ENCODE measurements at places on chromosomes 2 and 18.

- no peak for DNase-seq
Observed at GRCh38 chr2:119691651-119692245, 12.7 kb downstream of the TMEM177 start.

- DNase-seq: peak; percentile 70
Observed at GRCh38 chr2:216698895-216699294, 3.5 kb upstream of the IGFBP5 start.

GRCh38 chr2:70474256-70474848, 79.3 kb downstream of the TGFA start:
- no peak for DNase-seq

GRCh38 chr2:21676676-21677075, 552.9 kb downstream of the TDRD15 start:
- DNase-seq: peak; percentile 54

DNA sequence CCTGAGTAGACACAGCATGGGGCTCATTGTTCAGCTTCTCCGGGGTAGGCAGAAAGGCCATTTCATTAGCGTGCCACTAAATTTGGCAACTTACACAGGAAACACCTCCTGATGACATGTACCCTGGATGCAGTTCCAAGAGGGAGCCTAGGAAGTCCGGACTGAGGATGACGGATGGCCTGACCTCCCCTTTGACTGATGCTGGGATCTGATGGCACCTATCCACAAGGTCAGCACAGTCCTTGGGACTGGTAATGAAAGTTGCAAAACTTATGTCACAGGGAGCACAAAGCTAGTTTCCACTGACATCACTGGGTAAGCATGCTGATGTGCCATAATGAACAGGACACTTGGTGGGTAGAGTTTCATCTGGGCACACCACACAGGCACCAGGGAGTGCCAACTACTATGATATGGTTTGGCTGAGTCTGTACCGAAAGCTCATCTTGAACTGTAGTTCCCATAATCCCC, 126.7 kb upstream of the ARL4C start:
- DNase-seq: no peak
